ENCODE measurements at places on chromosomes 5 and 9.

DNA sequence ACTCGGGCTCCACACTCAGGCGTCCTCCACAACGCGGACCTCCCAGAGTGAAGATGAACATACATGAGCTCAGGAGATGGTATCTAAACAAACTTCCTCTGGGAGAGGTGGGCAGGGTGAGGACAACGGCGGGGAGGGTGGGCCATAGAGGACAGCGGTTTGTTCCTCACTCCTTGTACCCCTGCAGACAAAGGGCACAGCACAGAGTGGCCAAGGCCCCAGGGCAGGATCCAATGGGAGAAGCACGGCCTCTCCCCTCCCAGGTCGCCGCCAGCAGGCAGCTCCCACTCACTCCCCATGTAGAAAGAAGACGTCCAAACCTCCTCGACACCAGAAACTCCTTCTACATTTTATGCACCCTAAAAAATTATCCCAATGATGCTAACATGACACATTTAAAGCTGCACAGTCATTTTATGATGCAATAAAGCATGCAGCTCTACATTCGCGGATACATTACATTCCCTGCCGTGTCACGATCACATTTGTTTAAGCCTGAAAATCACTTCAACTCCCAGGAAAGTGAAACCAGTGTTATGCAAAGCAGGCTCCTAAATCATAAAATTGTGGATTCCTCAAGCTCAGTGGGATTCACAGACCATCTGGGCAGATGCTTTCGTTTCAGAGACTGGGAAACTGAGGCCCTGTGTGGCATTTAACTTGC lies 87.5 kb upstream of the SARDH start:
- DNase-seq, result no peak

- no peak for DNase-seq
Measured at GRCh38 chr5:181205761-181206649, 1.0 kb upstream of the TRIM7 start.

- peak; percentile 72 for DNase-seq
Measured at GRCh38 chr9:91426123-91426745, 2.6 kb upstream of the NFIL3 start.

GRCh38 chr5:171595801-171596231 lies 176.4 kb downstream of the FGF18 start:
- no peak for DNase-seq

GRCh38 chr5:53126521-53126920 lies 17.0 kb upstream of the MOCS2 start:
- DNase-seq, result no peak
